CD4-positive, alpha-beta T cell treated with Interferon gamma for 1 hour (primary cell): ENCODE measurements at places on chromosomes 16 and 17.

DNA sequence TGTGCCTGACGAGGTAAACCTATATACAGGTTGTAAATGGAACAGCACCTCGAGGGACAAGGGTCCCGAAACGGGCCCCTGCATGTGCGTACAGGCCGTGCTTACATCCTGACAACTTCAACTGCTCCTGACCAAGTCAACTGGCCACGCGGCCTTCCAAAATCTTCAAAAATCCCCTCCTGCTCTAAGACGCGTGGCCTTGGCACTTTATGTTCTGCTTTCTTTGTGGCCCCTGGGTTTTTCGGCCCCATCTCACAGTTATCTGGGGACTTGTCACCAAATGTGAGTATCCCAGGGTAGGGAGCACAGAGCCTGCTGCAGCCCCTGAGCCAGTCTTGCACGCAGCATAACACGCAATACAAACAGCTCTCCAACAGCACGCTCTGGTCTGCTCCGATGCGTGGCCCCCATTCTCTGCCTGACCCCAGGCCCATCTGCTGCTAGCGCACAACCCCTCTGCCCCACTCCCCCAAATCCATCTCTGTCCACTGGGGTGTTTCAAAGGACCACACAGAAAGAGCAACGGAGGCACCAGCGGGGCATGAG lies 659 bp downstream of the RPH3AL start:
- no peak for DNase-seq

DNA sequence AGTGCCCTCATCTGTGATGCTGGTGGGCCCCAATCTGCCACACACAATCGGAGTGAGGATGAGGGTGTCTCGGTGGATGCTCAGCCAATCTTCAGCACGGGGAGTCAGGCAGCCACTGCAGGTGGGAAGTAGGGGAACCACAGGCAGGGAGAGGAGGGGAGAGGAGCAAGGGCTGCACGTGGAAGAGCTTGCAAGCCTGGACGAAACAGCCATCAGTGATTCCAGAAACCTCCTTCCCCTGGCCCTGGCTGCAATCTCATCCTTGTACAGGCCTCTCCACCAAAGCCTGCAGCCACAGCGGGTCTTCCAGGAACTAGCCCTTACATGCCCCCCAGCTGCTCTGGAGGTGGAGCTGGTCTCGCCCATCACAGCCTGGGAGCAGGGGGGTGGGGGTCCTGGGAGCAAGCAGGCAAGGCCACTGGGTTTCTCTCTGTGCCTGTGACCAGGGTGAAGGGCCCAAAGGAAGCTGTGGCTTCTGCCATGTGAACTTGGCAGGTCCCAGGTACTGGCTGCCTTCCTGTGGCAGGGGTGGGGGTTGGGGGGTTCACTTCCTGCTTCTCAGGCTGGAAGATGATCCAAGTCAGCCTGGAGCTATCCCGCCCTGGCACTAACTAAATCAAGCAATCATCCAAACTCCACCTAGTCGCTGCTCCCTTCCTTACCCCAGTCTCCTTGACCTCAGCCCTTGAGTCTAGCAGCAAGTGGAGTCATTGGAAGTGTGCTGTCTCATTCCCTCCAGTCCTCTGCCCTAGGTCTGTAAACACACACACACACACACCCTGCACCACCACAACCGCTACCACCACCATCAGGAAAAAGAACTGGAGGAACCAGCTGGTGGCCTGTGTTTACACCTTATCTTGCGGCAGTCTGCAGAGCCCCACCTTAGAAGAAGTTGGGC lies 29.4 kb upstream of the MLKL start:
- DNase-seq, result no peak

DNA sequence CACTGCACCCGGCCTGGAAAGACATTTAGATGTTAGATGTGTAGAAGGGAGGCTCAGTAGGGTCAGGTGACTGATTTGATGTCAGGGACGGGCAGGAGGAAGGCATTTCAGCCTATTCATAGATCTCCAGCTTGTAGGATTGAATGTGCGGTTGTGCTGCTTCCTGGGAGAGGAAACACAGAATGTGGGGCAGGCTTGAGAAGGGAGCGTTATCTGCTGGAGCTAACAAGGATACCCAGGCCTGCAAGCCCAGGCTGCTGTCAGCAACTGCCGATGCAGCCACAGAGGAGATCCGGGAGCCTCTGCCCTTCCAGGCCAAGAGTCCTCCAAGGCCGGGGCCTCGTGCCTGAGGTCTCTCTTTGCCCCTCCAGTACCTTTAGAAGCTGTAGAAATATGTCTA lies 205.6 kb downstream of the SPECC1 start:
- no peak for DNase-seq

GRCh38 chr16:14682121-14682520 lies 12.0 kb downstream of the PLA2G10 start:
- DNase-seq, result no peak

- DNase-seq, result no peak
These were observed 52.2 kb downstream of the NDE1 start for GRCh38 chr16:15701975-15702970.

GRCh38 chr16:628321-629061 lies 2.3 kb upstream of the WFIKKN1 start:
- DNase-seq, result no peak
